Stimulated activated CD8-positive, alpha-beta memory T cell treated with anti-CD3 and anti-CD28 coated beads, Interleukin-2, amount 100 ng/mL, for 1 hour (primary cell): ENCODE measurements at places on chromosomes 2 and 18.

DNA sequence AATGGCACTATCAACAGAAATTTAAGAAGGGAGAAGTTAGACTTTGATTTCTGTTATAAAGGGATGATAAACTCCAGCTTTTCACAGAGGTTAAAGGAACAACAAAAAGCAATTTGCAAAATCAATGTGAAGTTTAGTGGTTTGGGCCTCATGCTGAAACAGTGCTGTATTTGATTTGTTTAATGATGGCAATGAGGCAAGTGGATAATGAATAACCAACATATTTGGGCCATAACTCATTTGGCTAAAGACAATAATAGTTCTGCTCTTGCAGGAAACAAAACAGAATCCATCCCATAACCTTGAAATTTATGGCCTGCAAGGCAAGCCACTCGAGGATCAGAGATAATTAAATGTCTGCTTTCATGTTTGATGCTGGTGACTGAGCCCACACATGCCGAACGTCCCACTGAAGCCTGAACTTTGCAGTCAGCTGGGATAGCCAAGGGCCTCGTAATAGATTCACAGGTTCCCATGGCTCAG, 56.5 kb downstream of the TPGS2 start:
- DNase-seq, result no peak

GRCh38 chr2:216056739-216057138, 24.9 kb downstream of the PECR start:
- DNase-seq, result no peak

GRCh38 chr18:57141208-57142129, 5.4 kb upstream of the BOD1L2 start:
- DNase-seq, result no peak

DNA sequence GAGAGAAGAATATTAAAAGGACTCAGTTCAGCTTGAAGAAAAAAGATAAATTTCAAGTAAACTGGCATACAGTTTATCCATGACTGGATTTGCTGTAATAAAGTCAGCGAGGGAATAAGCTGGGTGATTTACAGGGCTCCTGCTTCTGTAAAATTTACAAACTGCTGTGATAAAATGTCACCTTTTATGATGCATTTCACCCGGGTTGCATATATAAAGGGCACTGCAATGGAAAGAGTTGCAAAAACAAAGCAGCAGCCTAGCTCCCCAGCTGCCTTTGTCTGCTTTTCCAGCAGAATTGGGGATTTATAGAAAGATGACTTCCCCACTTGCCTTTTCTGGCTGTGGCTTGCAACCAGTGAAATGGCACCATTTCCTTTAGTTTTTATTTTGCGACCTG, 132.5 kb upstream of the LHCGR start:
- no peak for DNase-seq

DNA sequence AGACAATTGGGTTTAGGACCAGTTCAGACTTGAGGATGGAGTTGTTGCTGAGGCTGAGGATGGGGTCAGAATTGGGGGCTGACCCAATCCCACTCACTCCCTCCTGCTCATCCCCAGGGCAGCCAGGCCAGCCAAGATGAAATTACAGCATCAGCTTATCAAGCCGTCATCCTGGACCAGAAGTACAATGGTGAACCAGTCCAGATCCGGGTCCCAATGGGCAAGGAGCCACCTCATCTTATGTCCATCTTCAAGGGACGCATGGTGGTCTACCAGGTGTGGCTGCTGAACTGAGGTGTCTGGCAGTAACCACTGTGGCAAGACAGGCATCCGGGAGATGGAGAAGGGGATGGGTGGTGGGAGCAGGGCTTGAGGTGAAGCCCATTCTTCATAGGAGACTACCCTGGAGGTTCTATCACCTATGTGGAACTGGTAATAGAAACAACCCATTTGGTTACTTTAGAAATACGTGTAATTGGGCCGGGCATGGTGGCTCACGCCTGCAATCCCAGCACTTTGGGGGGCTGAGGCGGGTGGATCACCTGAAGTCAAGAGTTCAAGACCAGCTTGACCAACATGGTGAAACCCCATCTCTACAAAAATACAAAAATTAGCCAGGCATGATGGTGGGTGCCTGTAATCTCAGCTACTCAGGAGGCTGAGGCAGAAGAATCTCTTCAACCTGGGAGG, 13.9 kb downstream of the VIL1 start:
- DNase-seq, result no peak

DNA sequence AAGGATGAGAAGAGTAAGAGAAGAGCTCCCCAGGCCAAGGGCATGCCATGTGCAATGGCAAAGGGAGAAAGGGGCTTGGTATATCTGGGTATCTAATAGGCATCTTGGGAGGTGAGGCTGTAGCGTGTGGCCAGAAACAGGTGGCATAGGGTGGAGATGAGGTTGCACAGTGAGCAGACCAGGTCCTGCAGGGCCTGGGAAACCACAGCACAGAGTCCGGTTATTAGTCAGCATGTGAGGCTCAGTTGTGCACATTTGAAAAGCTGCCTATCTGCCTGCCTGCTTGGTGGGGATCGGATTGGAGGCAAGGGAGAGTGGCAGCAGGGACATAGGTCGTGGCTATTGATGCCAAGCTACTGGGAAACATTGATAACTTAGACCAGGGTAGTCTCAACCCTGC, 190.6 kb downstream of the TPGS2 start:
- no peak for DNase-seq
